H7 (cell line): ENCODE measurements at places on chromosomes 4 and X. TPM values are rescaled to one million over a fixed set of nuclear protein-coding genes. Genes with fewer than 3 reads are reported as not detected.

GRCh38 chr4:73341454-73341853 is 62.6 kb upstream of the ALB start:
- peak; percentile 56 for DNase-seq

GRCh38 chr4:144518181-144518895 is 127.6 kb upstream of the HHIP start:
- no peak for DNase-seq

DNA sequence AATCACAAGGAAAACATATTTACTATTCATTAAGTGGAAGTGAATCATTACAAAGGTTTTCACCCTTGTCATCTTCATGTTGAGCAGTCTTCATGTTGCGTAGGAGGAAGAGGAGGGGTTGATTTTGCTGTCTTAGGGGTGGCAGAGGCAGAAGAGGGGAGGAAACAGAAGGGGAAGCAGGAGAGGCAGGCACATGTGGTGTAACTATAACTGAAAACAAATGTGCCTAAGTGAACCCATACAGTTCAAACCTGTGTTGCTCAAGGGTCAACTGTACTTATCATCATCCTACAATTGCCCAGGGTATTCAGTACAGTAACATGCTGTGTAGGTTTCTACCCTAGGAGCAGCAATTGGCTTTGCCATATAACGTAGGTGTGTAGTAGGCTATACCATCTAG is 47.2 kb downstream of the SYNPO2 start:
- no peak for DNase-seq

- no peak for DNase-seq
These were observed 6.6 kb upstream of the CLDN24 start for GRCh38 chr4:183328832-183329231.

- no peak for DNase-seq
These were observed 2.1 kb downstream of the HHIP start for GRCh38 chr4:144648042-144648441.

DNA sequence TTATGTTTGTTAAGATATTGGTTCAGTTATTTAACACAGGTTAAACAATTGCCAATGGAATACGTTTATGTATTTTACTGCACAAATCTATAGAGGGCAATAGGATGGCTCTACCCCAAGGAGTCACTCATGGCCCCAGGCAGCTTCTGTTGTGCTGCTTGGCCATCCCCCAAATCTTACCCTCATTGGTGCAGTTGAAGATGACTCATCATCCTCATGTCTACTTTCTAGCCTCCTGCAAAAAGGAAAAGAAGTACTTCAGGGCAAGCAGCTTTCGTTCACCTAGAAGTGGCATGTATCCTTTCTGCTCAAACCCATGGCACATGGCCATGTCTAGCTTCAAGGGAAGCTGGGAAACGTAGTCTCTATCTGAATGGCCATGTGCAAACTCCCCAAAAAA is 14.2 kb downstream of the PHOX2B start:
- DNase-seq: no peak

DNA sequence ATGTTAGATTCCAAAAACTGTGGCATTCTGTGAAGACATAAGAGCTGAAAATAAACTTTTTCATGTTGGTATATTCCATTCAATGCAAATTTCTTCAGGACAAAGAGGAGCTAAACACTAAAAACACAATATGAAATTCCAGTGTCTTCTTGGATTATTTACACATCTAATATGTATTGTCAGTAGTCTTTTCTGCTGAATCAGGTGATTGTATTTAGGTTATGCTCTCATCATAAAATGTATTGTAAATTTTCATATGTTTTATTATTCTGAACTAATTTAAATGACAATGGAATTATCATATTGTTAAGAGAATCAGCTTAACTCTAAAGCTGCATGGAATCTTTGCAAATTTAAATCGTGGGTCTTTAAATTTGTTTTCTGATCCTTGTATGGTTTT is 526.7 kb downstream of the PDHA2 start:
- no peak for DNase-seq

- DNase-seq: no peak
These were observed 3.1 kb downstream of the CPE start for GRCh38 chr4:165381821-165382373.

DNA sequence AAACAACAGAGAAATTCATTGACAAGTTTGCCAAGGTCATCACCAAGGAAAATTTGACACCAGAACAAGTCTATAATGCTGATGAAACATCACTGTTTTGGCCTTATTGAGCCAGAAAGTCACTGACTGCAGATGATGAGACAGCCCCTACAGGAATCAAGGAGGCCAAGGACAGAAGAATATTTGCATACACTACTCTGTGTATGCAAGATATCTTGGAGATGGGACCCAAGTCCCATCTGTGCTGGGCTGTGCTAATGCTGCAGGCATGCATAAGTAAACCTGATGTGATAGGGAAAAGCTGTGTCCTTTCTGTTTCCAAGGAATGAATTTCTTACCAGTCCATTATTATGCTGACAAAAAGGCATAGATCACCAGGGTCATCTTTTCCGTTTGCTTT is 126.8 kb downstream of the PAPSS1 start:
- DNase-seq: no peak

DNA sequence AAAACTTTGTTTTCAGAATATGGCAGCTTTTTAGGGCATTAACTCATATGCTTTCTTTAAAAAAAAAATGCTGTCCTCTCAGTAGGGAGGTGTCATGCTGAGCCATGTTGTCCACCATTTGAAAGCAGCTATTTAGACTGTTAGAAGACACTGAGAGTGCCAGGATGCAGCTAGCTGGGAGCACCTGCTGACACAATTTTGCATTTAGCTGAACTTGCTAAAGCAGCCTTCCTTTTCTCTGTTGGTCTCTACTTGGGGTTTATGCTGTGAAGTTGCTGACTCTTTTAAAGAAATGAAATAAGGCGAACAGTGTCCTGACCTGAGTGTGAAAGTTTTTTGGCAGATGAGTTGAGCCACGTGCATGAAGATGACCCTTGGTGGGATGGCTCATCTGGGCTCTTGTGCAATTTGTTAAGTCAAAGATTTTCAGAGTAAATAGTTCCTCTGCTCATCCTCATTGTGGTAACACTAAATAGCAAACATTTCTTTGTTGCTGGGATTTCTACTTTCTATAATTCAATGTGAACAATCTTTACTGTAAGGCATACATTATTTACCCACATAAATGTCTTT is 64.5 kb downstream of the CDS1 start:
- DNase-seq: peak; percentile 41

DNA sequence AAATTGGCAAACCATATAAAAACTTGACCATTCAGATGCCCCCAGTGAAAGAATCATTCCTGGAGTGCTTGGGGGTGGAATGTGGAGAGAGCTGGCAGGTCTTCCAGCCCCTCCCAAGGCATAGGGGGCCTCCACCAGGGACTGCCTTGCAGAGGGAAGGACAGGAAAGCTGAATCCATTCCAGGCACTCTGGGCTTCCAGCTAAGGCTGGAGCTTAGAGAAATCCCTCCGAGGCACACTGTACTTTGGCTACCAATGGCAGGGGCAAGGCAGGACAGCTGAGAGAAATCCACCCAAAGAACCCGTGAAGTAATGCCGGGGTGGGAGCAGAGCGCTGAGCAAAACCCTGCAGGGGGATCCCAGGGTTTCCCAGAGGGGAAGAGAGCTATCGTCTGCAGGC is 4.0 kb downstream of the CENPU start:
- no peak for DNase-seq

The GPR50 gene
- 0.55 and 1.5 TPM in 2 replicates for total RNA-seq

The CXCL3 gene
- 0.14 and 0.37 TPM in 2 replicates for total RNA-seq

The TBC1D9 gene
- total RNA-seq: 1.6 and 4.6 TPM in 2 replicates

The PAGE2 gene
- total RNA-seq: not detected in 2 replicates

The CEP135 gene
- total RNA-seq: 6.4 and 9.9 TPM in 2 replicates

The SULT1E1 gene
- total RNA-seq: not detected in 2 replicates

The GALNTL6 gene
- total RNA-seq: 0.22 and 0.24 TPM in 2 replicates

The CSAG1 gene
- not detected in 2 replicates for total RNA-seq

The SERPINA7 gene
- total RNA-seq: not detected in 2 replicates
